ENCODE measurements at places on chromosomes 2 and 18.

DNA sequence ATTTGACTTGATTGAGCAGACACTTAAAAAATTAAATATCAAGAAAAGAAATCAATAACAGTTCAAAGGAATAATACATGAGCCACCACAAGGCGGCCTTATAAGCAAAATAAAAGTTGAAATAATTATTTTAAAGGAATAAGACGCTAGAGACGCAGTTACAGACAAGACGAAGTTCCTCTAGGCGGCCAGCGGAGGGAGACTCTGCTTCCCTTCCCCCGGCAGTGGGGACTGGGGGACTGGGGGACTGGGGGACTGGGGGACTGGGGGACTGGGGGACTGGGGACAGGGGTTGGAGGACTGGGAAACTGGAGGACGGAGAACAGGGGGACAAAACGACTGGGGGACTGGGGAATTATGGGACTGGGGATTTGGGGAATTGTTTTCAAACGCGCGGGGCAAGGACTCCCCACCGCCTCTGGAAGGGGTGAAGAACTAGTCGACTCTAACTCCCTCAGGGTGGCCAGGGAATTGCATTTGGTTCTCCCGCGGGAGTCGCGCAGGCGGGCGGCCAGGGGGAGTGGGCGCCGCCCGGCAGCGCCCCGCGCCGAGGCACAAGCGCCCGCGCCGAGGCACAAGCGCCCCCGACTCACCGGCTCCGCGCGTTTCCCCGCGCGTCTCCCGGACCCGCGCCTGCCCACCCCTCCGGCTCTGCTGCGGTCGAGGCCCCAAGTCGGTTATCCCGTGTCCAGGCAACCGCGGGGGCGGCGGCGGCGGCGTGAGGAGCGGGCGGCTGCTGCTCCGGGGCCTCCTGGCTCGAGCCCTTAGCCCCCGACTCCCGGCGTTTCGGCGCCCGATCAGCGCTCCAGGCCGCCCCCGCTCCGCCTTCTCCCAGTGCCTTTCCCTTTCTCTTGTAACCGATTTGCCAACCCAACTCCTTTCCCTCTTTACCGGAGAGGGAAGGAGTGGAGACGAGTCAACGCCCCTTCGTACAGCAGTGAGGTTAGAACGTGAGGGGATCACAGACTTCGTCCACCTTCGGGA, at the start of gene CCDC178:
Gene CCDC178, minus strand, starts transcription at position 662 of the 984 bp plus-strand sequence. CDS start 28,633 bp downstream, outside the sequence.
- no peak for DNase-seq

DNA sequence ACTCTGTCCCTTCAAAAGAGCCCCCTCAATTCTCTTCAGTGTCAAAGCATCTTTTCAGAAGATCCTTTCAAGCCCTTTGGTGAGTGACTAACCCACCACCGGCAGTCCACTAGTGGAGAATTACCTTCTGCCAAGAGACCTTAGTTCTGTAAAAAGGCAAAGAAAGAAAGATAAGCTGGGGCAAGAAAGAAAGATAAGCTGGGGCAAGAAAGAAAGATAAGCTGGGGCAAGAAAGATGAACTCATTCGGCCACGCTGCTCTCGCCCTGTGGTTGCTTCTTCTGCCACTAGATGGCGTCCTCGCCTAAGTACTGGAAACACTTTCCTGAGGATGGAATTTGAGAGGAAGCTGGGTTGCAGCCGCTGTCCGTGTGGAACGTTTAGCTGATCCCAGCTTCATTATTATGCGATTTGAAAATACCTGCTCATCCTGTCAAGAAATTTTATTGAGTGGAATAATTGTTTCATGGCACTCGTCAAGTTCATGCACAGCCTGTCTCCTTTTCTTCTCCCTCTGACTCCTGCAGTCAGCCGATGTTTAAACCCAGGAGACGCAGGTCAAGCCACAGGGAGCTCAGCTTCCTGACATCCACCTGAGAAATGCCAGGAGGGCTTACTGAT, 17.3 kb upstream of the ANXA4 start:
- DNase-seq: peak; percentile 24

- DNase-seq: no peak
These were observed 4.3 kb upstream of the PDCD1 start for GRCh38 chr2:241862775-241863535.

GRCh38 chr2:75870651-75871137, 160.0 kb upstream of the GCFC2 start:
- no peak for DNase-seq

DNA sequence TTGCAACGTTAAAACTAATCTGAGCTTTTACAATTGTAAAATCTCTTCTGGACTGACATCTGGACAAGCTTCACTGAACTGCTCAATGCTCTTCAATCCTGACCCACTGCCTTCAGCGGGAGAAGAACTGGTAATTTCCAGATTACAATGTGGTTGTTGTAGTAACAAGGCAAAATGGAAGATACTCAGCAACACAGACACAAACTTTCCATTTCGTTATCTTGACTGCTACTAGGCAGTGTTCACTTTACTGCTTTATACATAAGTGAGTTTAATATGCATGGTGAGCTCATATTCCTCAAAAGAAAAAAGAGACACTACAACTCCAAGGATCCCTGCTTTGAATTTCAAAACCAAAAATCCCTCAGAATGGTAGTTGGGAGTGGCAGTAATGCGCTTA, 51.9 kb downstream of the GRB14 start:
- no peak for DNase-seq

DNA sequence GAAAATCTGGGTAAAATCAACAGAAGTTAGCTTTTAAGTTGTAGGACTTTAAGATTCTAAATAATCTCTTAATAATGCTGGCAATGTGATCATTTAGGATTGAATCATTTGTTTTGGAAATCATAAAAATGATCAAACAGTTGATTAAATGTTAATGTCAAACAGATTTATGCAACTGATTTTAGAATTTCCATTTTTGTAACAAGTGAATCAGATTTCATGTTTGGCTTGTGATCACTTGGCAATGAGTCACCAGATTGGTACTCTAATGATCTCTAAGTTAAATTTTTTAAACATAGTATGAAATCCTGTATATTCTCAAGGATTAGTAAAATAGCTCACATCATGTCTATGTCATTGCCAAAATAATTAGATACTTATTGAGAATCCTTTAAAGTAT, 50.1 kb upstream of the UNC80 start:
- no peak for DNase-seq

DNA sequence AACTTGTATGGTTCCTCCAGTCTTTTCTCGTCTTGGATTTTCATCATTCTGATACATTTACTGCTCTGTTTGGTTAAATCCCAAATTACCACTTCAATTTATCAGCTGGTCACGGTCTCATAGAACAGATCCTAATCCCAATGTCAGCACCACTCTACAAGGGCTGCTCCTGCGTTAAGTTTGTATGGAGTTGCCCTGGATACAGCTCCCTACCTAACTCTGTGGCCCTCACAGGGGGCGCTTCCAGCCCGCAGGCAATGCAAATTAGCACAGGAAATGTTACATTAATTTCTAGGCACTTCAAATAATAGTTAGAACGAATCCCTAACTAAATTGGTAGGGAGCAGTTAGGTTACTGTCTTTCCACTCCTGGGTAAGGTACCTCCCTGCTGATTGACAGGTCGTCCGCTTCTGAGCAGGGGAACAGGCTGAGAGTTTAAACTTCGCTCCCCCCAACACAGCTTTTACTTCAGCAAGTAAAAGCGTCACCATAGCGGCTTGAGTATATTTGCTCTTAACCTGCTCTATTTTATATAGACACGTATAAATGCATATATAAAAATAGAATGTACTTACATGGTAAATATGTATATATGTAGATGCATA, 238.5 kb upstream of the FANCL start:
- no peak for DNase-seq

DNA sequence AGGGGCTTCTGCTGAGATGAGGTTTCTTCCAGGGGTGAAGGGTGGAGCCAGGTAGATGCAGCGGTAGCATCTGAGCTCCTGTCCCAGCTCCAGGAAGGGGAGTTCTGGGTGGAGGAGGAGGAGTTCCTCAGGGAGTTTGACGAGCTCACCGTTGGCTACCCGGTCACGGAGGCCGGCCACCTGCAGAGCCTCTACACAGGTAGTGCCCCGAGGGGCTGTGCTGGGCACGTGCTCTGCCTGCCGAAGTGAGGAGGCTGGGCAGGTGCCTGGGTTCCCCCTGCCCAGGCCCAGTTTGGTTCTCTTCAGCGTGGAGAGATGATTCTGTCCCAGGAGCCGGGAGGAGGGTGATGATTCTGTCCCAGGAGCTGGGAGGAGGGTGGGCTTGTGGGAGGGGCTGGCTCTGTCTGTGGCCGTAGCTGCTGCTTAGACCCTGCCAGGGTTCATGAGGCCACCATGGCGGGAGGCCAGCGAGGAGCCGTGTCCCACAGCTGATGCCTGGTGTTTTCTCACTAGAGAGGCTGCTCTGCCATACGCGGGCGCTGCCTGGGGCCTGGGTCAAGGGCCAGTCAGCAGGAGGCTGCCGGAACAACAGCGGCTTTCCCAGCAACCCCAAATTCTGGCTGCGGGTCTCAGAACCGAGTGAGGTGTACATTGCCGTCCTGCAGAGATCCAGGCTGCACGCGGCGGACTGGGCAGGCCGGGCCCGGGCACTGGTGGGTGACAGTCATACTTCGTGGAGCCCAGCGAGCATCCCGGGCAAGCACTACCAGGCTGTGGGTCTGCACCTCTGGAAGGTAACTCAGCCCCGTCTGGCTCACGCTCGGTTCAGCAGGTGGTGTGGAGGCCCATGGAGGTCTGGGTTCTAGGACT, 8.2 kb downstream of the CAPN10 start:
- DNase-seq: no peak

DNA sequence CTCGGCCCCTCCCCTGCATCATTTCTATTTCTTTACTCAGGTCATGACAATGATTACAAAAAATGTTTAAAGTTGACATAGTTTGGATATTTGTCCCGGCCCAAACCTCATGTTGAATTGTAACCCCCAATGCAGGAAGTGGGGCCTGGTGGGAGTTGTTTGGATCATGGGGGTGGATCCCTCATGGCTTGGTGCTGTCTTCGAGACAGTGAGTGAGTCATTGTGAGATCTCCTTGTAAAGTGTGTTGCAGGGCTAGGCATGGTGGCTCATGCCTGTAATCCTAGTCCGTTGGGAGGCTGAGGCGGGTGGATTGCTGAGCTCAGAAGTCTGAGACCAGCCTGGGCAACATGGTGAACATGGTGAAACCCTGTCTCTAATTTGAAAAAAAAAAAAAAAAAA, 9.2 kb upstream of the MAP4K4 start:
- DNase-seq: no peak

DNA sequence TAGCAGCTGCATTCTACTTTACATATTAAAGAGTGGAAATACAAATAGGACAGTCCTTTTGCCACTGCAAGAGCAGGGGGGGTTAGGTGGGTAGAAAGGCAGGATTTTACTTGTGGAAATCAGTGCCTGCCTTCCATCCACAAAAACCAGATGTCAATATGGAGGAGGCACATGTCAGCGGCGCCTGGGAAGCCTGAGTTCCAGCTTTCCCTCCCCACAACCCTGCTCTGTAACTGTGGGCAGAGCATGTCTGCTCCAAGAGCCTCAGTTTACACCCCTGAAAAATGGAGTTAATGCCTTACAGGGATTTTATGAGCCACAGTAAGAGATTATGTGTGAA, 32.9 kb downstream of the STEAP3 start:
- no peak for DNase-seq

GRCh38 chr2:115129536-115129935, 687.1 kb downstream of the DPP10 start:
- DNase-seq: no peak

DNA sequence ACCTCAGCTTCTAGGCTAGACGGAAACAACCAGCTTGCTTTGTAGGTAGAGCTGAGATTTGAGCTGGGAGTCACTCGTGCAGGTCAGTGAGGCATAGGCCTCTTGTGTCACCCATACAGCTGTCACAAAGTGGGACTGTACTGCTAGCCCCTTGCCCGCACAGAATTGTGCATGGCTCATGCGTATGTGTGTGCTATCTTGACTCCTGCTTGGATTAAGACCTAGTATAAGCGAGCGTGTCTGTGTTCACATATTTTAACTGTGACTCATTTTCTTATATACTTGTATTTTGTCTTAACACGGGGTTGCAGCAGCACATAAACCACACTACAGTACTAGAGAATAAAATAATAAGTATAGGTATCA, 20.1 kb downstream of the CEP68 start:
- no peak for DNase-seq

DNA sequence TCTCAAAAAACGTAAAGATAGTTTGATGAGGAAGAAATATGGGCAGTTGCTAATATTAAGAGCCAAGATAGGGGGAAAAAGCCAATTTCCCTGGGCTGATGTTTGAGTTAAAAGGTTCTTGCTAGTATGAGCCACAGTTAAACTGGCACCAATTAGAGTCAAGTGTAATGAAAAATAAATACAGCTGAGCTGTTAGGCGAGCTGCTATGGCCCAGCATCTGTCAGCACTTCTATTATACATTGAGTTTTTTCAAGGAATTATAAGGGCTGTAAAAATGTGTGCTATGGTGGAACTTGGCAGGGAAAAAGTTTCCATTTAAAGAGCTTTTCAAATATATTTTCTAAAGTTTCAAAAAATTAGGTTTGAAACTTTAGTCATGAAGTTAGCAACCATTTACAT, 279.6 kb downstream of the CYRIA start:
- DNase-seq: no peak

GRCh38 chr2:18167871-18168270, 289.4 kb downstream of the KCNS3 start:
- no peak for DNase-seq

DNA sequence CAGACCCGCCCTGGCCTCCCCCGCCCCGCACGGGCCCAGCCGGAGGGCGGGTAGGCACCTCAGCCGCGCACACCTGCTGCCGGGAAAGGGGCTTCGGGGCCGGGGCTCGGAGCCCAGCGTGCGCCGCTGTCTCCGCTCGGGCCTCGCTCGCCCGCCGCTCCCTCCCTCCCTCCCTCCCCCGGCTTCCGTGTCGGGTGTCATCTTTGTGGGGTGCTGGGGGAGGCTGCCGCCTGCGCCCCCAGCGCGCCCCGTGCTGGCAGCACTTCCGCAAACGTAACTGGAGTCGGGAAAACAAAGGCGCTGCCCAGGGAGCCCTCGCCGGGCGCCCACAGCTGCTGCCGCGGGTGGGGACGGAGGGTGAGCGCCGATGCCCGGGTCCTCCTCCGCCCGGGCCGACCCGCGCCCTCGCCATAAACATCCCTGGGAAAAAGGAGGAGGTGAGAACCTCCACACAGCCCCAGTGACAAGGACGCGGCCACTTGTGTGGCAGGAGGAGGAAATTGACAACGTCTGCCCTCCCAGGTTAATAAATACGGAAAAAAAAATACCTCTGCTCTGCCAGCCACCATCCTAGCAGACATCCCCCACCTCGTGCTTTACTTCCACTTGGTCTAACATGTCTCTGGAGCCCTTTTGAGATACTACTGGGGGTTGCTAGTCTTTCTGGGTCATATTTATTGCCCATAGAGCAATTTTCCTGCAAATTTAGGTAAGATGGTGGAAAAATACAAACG, 550 bp downstream of the MFSD6 start:
- DNase-seq: no peak
